ENCODE measurements at places on chromosomes 3 and 15.

DNA sequence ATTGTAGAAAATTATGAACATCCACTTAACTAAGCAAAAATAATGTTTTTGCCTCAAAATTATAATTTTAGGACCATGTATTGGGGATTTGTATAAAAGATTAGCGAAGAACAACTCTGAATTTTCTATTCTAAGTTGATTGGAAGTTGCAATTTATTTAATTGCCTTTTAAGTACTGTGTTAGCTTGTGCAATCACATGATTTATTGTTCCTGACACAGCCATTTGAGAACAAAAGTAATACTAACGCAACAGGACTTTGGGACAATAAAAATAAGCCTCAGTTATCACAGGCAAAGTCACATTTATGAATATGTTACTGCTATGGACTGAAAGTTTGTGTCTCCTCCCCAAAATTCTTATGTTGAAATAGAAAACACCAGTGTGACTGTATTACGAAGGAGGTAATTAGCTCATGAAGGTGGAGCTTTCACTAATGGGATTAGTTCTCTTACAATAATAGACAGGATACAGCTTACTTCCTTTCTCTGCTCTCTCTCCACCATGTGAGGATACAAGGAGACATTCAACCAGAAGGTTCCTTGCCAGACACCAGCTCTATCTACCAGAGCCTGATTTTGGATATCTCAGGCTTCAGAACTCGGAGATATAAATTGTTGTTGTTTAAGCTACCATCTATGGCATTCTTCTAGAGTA lies 745.9 kb downstream of the ZBBX start:
- no peak for DNase-seq

DNA sequence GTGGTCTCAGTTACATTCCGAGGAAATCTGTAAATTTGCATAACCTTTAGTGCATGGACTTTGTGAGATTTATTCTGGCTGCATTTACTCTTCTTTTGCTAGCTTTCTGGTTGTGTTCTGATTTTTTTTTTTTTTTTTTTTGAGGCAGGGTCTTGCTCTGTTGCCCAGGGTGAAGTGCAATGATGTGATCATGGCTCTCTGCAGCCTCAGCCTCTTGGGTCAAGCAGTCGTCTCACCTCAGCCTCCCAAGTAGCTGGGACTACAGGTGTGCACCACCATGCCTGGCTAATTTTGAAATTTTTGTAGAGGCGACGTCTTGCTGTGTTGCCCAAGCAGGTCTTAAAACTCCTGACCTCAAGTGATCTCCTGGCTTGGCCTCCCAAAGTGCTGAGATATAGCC lies 12.6 kb downstream of the RAB5A start:
- DNase-seq, result no peak

DNA sequence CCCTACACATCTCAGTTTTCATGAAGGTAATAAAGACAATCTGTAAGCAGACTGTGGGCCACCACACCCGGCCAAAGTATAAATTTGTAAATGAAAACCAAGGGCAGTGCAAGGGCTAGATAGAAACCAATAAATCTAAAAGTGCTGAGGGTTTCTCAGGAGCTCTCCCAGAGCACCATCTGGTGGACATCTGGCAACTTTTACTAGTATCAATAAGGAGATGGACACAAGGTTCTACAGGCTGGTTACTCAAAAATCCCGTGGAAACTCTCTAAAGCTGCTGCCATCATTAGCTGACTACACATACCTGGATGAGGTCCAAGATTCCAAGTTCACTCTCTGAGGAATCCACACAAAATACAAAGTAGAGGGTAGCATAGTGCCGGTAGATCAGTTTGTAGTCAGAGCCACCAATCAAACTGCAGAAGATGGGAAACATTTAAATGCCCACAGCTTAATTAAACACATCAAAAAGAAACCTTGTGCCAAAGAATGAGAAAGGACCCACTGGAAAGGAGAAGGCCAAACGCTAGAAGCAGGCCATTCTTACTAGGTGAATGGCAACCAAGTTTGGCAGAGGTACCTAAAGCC lies 5.5 kb downstream of the AP3S2 start:
- DNase-seq, result no peak

GRCh38 chr3:62229211-62229610 lies 144.1 kb downstream of the FEZF2 start:
- DNase-seq, result no peak

DNA sequence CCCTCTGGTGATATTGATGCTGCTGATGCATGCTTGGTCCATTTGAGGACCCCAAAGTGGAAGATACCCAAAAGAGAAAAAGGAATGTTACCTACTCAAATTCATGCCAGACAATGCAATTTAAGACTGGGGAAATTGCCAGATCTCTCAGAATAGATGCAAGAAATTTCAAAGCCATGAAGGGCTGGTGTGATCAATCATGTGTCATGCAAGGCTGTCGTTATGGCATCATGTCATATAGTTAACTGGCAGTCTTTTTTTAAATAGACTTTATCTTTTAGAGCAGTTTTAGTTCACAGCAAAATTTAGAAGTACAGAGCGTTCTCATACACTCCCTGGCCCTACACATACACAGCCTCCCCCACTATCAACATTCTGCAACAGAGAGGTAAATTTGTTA lies 53.1 kb upstream of the ABHD2 start:
- no peak for DNase-seq

- DNase-seq, result no peak
Measured at GRCh38 chr3:148379763-148380382, 317.8 kb upstream of the AGTR1 start.

- peak; percentile 69 for DNase-seq
Measured at GRCh38 chr3:128584412-128585020, 66.1 kb downstream of the RPN1 start.

- DNase-seq, result no peak
Measured at GRCh38 chr3:75015280-75015679, 400.8 kb upstream of the CNTN3 start.

Measured in DMS79 (cell line).